Nucleus accumbens (tissue), 56 donors: ENCODE measurements at places on chromosomes 12 and 14.

DNA sequence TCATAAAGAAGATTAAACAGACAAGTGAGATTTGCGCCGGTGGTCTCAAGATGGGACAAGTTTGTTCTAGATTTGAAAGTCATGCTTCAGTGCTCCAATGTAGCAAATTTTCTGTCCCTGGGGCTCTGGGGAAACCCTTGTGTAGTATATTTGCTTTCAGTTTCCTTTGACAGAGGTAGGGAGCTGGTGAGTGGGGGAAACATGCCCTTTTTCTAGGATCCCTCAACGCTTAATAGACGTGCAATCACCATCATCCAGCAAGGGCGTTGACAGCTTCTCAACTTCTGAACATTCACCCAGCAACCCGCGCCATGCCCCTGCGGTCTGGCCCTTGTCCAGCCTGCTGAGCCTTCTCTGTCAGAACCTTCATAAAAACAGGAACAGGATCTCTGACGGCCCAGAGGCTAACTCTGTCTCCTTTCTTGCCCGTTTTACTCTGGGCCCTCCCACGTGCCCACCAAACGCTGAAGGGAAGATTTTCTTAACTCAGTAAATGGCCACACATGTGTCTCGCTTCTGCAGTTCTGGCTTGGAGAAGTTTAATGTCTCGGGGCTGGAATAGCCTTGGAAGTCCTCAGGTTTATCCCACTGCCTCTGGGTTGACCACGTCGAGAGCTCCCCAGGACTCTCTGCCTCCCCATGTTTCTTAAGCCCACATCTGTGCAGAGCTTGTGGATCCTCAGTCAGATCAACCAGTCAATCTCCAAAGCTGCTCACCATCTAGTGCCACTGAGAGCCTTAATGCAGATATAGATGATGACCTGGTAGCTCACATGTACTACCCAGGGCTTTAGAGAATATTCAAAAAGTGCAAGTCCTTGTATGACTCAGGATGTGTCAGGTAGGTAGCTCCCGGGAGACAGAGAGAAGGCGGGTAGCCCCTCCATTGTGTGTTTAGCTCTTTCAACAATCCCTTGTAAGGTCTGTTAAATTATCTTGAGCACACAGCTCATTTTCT is 58.1 kb upstream of the CCND2 start:
- DNase-seq = no peak

DNA sequence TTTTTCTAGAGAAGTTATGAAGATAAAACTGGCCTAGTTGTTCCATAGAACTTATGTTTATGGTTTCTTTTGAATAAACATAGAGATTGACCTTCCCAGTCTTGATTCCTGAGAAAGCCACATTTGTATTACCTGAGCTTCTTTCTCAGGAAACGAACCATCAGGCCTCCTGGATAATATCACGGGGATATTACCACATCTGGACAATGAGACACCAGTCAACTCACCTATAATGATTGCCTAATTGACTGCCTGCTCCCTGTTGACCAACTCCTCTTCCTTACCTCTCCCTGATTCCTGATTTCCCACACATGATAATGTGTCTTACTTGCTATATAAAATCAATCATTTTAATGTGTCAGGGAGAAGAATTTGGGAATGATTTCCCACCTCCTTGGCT is 822.7 kb downstream of the LRFN5 start:
- no peak for DNase-seq

DNA sequence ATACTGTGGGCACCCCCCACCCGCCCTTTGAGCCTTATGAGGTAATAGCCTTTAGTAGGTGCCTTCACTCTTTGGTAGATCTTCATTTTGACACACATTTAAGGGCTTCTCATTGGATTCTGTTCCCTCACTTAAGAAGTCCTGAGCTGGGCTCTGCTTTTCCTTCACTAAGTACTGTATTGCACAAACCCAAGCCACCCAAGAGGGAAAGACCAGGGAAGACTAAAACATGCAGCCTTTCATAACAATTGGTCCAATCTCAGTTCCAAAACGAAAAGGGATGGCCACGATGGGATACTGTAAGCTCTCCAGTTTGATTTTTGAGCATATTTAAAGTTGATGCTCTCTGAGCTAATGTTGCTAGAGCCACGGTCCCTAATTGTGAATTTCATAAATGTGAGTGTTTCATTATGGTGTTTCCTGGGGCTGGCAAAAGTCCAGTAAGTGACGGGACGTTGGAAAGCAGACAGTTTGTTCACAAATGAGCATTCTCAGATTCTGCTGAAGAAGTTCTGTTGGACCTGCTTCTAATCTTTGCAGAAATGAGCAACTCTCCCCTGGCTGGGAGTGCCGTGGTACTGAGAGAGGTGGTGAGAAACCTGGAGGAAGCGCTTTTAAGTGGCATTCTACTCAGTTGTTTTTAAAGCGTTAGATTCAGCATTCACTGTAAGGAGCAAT is 9.4 kb downstream of the SSPN start:
- no peak for DNase-seq

DNA sequence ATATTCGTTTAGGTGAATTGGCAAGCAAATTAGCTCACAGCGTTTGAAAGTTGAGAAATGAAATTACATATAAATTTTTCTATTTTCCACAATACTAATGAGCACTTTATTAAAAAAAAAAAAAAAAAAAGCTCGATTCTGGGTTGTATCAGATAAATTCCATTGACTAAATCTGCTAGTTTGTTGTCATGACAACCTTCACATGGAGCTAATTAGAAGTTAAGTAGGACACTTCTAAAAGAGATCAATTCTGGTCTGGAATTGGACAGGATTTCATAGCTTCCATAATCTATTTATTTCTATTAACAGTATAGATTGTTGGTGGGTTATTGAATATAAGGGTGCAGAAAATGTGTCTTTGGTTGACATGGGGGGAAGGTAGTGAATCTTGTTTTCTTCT is 85.5 kb upstream of the NEDD1 start:
- DNase-seq = no peak

DNA sequence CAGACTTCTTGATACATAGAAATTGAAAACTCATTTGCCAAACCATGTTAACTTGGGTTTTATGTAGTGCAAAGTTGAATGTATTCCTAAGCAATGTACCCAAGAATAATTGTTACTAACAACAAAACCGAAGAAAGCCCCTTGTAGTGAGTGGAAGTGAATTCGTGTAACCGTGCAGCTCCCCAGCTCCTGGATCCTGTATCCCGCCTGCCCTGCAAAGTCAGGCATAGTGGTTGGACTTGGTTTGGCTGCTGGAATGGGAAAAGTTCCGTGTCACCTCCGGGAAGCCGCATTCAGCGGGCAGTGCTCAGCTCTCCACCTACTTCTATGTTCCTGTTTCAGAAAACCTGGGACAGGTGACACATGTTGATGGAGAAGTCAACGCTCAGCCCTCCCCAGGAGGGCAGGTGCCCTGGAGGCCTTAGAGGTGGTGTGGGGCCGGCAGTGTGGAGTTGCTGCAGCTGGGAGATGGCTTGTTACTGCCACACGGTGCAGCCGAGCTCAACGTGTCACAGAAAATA is 29.2 kb upstream of the C14orf180 start:
- DNase-seq = no peak

DNA sequence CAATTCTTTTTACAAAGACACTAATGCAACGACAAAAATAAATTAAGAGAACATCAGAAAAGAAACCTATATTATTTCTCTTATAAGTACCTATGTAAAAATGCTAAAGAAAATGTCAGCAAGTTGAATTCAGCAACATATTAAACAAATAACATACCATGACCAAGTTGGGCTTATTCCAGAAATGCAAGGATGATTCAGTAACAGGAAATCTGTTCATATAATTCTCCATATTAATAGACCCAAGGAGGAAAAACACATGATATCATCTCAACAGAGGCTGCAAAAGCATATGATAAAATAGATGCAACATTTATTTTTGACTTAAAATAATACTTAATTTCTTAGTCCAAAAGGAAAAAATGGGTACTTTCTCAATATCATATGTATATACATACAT is 25.1 kb upstream of the GPHB5 start:
- DNase-seq = no peak

DNA sequence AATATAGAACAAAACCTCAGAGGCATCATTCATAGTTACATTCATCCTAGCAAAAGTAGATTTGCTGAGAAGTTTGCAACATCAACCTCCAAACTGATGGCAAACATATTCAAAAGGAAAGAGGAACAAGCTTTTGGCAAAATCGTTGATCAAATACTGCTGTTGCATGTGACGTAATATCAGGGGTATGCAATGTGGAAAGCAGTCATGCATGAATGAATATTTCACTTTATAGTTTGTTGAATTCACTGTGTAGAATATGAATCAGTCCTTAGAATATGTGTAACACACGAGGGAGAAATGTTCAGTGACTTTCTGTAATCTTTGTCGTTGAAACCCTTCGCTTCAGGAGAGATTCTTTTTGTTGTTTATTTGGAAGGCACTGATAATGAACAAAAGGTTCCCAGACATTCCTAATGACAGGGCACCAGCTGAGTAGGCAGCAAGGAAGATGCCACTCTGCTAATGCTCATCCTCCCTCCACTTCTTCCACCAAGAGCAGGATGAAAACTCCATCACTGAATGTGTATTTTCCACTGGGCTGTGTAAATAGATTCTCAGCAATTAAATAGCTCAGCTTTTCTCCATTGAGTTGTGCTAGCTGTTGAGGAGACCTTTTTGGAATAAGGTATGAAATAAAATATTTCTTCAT is 126.1 kb downstream of the PELI2 start:
- DNase-seq = no peak

DNA sequence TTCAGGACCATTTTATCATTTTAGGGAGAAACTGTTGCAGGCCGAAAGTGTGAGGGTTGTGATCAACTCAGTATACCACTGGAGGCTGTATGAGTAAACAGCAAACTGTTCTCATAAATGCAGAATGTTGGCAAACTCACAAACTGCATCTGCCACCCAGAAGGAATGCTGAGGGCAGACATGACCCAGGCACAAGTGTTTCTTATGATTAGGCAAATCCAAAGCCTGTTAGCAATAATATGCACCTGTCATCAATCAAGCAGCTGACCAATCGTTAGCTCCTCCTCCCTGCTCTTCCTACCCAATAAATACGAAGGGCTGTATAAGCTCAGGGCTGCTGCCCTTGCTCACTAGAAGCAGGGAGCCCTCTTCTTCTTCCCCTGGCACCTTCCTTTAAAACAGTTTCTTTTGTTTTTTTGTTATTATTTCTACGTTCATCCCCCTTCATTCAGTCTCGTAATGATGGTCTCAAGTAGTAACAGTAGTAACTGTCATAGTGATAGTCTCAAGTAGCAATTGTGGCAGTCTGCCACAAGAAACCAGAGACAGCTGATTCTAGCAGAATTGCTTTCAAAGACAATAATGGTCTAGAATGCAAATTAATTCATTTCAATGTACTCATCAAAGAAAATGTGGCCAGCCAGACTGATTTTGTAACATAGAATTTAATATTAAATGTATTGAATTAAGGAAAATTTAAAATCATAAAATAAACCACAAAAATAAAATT is 15.2 kb upstream of the CCDC175 start:
- DNase-seq = no peak

GRCh38 chr12:122293081-122293480 is 26.8 kb upstream of the VPS33A start:
- no peak for DNase-seq

- no peak for DNase-seq
These were observed 284.3 kb upstream of the SYT1 start for GRCh38 chr12:78580296-78580695.

GRCh38 chr12:63869656-63870055 is 25.2 kb downstream of the SRGAP1 start:
- DNase-seq = no peak

DNA sequence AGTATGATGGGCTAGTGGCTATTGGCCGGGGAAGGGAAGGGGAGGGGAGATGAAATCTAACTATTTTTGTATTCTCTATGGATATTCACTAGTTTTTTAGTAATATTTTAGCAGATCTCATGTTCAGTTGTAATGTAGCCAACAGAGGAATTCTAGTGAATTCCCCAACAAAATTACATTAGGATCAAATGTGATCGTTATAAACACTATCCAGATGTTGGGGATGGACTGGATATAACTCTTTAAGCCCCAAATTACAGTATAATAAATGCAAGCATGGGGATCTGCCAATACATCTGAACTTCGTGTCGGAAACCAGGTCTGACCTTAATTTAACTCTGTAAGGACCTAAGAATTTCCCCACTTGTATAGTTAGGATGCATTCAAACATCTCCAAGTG is 21.5 kb downstream of the LLPH start:
- DNase-seq = no peak

GRCh38 chr14:104528496-104528895 is 51.1 kb upstream of the C14orf180 start:
- DNase-seq = no peak

DNA sequence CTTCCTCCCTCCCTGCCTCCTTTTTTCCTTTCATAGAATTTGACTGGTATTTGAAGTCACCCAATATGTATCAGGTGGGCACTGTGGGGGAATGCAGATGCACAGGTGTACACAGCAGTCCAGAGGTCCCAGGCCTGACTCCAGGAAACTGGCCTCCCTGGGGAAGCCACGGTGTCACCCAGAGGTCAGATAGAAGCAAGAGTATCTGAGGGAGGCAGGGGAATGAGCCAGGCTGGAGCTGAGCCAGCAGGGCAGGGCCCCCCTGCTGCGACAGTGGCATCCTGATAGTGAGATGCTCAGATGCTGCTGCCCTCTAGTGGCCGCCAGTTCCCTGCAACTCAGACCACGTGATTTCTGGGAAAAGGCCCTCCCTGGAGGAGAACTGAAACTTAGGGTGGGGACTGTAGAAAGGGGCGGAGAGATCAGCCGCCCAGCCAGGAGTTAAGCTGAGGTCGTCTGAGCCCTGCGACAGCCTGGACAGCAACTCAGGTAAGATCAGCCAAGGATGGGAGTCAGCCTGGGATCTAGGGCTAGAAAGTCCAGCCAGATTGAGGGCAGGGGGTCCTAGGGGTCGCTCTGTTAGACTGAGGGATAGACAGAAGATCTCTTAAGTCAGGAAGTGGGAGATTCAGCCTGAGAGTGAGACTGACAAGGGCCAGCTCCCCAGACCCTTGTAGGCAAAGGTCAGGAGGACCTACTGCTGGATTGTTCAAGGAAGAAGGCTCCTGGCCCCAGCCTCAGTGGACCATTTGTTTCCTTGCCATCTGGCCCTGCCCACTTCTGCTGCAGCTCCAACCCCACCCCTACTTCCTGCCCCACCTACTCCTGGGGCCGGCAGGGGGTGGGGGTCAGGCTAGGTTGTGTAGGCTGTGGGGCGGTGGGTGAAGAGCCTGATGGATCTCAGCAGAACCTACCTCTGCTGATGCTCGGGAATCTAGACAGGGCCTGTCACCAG is at the start of gene IRF9:
IRF9 (plus strand) TSS at position 416 of the 955 bp plus-strand sequence. CDS start 880 bp downstream, outside the sequence.
- peak; percentile 89 for DNase-seq

GRCh38 chr12:49198431-49199155 is 9.7 kb upstream of the TUBA1A start:
- peak; percentile 71 for DNase-seq

- peak; percentile 40 for DNase-seq
These were observed 1.2 kb downstream of the CDK2AP1 start for GRCh38 chr12:123270214-123271000.

- DNase-seq = no peak
These were observed 113.4 kb upstream of the PELI2 start for GRCh38 chr14:56004786-56005185.
